ENCODE measurements at places on chromosomes 4 and X.

- no peak for DNase-seq
Measured at GRCh38 chrX:19814240-19814639, 73.2 kb downstream of the SH3KBP1 start.

- no peak for DNase-seq
Measured at GRCh38 chr4:34289489-34289888, 1954.8 kb downstream of the ARAP2 start.

DNA sequence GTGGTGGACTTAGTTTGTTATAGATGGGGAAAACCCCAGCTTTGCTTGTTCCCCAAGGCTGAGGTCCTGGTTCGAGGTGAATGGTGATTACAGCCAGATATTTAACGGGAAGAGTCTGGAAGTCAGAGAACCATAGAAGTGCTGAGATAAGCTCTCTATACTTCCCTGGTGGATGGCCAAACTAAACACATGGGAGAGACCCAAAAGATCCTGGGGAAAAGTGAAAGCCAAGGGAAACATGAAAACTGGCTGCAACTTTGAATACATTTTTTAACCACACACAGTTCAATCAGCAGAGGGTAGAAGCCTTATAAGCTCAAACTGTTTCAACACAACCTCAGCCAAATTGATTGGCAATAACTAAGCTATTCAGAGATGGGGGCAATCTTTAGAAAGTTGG, 29.3 kb upstream of the SRPX start:
- no peak for DNase-seq

- DNase-seq: no peak
Measured at GRCh38 chr4:140095694-140096482, 58.1 kb downstream of the MAML3 start.

DNA sequence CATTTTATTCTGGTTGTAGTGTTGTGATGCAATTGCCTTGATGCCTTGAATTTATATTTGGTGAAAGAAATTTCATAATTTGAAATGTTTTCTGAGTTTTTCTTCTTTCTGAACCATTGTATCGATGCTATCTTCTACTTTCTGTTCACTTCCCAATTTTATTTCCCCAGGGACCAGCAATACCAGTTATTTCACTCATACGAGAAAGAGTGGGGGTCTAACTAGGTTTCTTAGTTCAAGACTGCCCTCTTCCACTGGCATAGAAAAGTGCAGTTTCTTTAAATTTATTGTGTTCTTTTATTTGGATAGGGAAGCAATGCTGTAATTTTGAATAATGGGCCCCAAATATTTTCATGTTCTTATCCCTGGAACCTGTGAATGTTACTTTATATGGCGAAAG, 544.0 kb upstream of the ADGRL3 start:
- no peak for DNase-seq

GRCh38 chr4:22237155-22237751, 278.6 kb downstream of the ADGRA3 start:
- DNase-seq: peak; percentile 79

- no peak for DNase-seq
Measured at GRCh38 chr4:75287738-75288517, 226.3 kb downstream of the RCHY1 start.

DNA sequence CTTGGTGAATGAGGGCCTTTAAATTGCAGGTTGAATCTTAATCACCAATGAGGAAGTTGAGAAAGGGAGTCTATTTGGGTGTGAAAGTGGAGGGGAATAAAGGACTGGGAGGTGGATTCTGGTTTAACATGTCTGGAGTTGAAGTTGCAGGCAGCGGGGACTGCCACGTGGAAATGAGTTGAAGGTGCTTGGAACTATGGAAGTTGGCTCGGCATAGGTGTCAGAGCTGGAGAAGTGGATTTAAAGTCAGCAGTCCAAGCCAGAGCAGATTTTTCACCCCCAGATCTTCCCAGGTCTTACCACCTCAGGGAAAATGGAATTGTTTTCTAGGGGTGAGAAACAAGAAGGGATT, 44.9 kb downstream of the TIGD4 start:
- DNase-seq: no peak

GRCh38 chr4:47075919-47076318, 44.6 kb downstream of the GABRB1 start:
- DNase-seq: no peak

DNA sequence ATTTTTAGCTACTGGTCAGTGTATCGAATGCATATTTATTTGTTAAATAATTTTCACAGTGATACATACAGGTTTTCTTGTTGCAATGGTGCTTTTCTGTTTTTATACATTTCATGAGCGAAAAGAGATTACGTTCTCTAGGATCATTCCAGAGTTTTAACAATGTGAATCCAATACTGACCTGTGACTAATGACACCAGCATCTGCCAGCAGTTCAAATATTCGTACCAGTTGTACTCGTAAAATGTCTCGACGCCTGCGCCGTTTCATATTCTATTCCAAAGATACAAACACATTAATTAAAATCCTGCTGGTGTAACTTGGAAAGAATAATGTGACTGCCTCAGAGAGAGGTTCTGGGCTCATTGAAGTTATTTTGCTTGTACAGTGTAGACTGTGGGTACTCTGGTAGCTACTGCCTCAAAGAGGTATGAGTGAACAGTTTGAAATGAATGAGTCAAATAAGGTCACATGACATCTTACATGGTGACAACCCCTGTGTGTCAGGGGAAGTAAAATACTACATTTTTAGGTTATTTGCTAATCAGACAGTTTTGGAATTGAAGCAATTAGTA, 80.7 kb downstream of the ZAR1 start:
- DNase-seq: no peak

- no peak for DNase-seq
Measured at GRCh38 chrX:147838465-147839131, 73.1 kb upstream of the FMR1 start.

GRCh38 chr4:121150003-121150402, 14.1 kb downstream of the TNIP3 start:
- no peak for DNase-seq

DNA sequence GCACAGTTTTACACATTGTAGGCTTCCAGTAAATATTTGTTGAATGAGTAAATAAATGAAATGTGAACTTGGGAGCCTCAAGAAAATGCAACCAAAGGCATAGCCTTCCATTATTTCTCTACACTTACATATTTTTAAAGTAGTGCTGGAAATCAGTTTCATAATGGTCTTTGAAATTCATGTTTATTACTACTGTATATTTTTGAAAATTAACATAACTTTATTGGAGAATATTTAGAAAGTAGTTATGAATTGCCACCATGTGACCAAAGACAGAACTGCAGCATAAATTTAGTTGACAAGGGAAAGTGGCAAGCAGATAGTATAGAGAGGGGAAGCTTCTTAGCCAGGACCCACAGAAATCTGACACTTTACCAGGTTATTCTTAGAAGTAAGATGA, 6.4 kb downstream of the TCEAL8 start:
- DNase-seq: no peak

DNA sequence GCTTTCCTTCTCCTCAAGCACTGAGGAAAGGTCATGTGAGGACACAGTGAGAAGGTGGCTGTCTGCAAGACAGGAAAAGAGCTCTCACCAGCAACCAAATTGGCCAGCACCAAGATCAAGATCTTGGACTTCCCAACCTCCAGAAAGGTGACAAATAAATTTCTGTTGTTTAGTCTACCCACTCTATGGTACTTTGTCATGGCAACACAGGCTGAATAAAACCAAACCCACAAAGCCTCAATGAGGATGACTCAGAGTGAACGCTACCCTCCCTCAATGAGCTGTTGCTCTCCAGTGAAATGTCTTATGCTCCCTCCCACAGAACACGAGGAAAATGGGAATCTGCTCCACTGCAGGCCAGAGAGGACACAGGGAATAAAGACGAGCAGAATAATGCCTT, 244.1 kb downstream of the RAB28 start:
- DNase-seq: no peak

GRCh38 chr4:90792696-90793095, 665.5 kb downstream of the CCSER1 start:
- no peak for DNase-seq

DNA sequence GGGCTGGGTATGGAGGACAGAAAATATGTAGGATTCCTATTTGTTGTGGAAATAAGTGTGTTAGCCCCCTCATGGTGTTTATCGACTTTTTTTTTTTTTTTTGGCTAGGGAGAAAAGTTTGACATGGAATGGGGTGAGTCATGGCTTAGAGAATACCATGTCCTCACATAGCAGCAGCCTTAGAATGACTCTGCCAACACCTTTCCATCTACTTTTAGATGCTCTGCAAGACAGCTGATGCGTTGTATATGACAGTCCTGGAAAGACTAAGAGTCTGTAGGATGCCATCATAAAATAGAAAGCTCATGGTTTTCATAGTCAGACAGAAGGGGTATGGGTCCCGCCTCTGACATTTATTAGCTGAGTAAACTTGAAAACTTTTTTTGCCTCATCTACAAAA, 37.7 kb downstream of the MTTP start:
- no peak for DNase-seq

DNA sequence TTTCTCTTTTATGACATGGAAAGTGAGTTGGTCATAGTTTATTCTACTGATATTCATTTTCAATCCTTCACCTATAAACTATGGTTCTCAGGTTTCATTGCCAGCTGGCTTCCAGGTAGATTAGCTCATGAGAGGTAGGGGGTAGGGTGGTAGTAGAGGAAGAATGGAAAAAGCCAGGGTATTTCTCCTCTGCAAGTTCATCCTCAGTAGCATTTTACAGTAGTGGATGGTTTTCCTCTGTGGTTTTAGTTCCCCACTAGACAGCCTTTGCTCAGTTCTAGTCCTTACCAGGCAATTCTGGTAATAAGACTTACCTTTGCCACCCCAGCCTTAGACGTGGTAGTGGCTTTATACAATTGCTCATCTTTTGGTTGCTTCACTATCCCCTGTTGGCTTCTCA, 8.9 kb upstream of the NAA11 start:
- DNase-seq: no peak

DNA sequence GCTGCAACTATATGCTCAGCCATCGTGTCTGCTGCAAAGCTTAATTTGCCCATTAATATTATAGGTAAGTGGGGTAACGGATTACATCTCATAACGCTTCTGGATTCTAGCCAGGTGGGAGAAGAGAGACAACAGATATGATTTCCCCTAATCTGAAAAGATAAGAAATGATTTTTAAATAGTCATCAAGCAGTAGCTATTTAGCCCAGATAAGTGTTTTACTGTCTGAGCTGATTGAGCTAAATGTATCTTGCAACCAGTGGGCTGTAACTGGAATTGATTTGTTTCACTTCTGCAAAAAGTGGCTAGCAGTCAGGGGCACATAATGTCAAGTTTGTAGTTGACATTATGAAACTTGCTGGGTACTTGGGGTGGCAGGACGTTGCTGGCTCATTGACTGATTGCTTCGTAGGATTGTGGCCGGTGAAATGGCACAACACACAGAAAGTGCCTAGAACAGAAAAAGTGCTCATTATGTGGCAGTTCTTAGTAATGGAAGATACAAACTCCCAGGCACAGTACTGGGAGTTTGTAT, 18.5 kb downstream of the LAP3 start:
- DNase-seq: no peak

DNA sequence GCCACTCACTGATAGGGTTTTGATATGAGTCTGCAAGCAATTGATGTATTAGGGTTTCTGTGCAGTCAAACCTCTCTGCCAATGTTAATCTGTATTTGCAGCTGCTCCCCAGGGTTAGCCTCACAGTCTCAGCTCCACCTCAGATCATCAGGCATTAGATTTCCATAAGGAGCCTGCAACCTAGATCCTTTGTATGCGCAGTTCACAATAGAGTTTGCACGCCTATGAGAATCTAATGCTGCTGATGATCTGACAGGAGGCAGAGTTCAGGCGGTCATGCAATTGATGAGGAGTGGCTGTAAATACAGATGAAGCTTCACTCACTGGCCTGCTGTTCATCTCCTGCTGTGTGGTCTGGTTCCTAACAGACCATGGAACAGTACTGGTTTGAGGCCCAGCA, 280.6 kb downstream of the PAPSS1 start:
- DNase-seq: no peak

- DNase-seq: no peak
Measured at GRCh38 chr4:142563682-142564291, 282.3 kb downstream of the INPP4B start.

DNA sequence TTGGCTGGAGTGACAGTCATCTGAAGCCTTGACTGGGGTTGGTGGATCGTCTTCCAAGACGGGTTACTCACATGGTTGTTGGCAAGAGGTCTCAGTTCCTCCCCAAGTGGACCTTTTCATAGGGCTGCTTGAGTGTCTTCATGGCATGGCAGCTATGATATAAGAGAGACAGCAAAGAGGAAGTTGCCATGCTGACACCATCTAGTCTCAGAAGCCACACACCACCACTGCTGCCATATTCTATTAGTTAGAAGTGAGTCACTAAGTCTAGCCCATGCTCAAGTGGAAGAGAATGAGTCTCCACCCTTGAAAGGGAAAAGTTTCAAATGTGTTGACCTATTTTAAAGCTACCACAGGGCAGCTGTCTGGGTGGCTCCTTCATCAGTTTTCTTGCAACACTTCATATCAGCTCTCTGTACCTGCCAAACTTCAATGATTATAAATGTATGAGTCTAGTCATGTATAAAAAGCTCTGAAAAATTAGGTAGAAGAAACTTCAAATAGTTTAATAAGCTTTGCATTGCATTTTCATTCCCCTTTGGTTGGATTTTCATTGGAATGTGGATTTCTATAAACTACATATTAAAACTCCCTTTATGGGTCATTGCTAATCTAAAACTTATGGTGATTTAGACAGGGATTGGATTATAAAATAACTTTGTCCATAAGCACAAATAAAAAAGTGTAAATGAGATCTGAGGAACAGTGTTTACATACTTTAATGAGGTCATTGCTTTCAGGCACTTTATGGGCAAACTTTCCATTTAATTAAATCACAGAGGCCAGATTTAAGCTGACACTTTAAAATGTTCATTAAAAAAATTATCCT, 68.0 kb upstream of the ATXN3L start:
- no peak for DNase-seq

- no peak for DNase-seq
Measured at GRCh38 chrX:111503485-111503993, 7.9 kb upstream of the SERTM2 start.

DNA sequence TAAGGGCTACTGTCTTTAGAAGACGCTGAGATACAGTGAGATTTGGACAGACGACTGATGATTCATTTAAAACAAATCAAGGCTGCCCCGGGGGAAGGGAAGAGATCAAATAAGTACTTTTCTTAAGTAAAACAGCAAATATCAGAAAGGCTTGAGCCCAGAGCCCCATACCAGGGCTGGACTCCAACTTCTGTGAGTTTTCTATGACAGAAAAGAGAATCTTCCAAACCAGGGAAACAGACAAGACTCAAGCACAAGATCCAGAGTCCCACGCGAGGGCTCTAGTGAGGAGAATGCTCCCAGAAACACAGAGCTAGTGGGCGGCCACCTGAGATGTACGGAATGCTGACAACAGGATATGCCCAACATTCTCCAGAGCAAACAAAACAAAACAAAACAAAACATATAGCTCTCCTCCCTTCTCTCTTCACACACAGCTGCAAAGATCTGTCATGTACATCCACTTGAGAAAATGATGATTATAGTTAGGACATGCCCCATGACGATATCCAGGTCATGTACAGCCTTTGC, 13.1 kb downstream of the ACSL1 start:
- DNase-seq: no peak

- peak; percentile 89 for DNase-seq
Measured at GRCh38 chr4:26028793-26029567, 115.0 kb downstream of the SMIM20 start.

GRCh38 chr4:156788782-156789181, 182.8 kb downstream of the PDGFC start:
- no peak for DNase-seq

All from ecto neural progenitor cell (in vitro differentiated cells).